Stimulated activated CD8-positive, alpha-beta memory T cell treated with anti-CD3 and anti-CD28 coated beads, Interleukin-15, amount 100 ng/mL, for 24 hours (primary cell): ENCODE measurements at places on chromosomes 12 and 14.
A peak's percentile ranks its signal among the peaks of the same experiment; 100 is the strongest.

GRCh38 chr14:103188810-103189480, 65.7 kb downstream of the TNFAIP2 start:
- no peak for DNase-seq

GRCh38 chr14:23438101-23438971, 2.9 kb upstream of the MYH7 start:
- no peak for DNase-seq

- DNase-seq = no peak
Observed at GRCh38 chr14:66345986-66346385, 140.2 kb upstream of the CCDC196 start.

- DNase-seq = no peak
Observed at GRCh38 chr14:61257469-61258057, 23.6 kb downstream of the TMEM30B start.

DNA sequence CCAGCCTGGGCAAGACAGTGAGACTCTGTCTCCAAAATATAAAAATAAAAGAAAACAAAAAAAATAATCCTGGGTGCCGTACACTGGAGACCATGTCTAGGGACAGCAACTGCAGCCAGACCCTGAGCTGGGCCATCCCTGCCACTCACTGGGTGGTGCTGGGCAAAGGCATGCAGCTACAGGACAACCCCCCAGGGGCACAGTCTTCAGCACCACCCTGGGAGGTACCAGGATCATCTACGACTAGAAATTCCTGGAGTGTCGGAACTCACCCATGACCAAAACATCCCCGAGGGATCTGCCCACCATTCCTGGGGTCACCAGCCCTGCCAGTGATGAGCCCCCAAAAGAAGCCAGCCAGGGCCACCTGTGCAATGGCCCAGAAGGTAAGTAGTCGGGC, 35.7 kb upstream of the SUPT16H start:
- no peak for DNase-seq

GRCh38 chr14:96486705-96487104, 15.5 kb upstream of the PAPOLA start:
- DNase-seq = no peak

DNA sequence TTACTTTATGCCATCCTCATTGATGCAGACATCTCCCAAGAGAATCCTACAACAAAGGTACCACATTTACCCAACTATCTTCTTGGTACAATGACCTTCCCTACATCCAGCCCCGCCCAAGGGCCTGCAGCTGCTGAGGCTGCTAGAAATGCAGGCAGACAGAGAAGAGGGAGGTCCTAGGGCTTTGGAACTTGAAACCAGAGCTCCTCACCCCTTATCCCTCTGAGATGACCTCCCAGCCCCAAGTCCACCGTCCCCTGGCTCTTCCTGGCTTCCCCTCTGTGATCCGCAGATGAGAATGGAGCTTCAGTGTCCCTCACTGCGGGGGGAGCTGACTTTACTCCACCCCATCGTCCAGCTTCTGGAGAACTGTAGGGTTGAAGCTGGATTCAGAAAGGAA, 1.6 kb upstream of the TNFRSF1A start:
- DNase-seq = no peak

DNA sequence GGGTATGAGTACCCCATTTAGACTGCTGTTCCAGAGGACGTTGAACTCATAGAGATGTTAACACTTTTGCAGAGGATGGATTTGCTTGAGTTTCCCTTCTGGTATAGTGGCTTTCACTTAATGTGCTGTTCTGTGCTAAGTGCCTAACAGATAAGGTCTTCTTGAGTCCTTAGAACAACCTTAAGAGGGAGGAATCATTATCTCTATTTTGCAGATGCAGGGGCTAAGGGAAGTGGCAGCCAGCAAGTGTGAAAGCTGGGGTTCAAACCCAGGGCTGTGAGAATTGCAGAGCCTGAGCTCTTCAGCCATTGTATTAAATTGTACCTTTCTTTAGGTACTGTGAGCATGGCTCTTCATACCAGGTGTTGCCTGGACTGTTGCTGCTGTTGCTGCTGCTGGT, 122.1 kb upstream of the NRXN3 start:
- no peak for DNase-seq

- no peak for DNase-seq
Observed at GRCh38 chr14:20460458-20461224, 593 bp downstream of the PIP4P1 start.

GRCh38 chr14:55438066-55438683, 2.2 kb downstream of the TBPL2 start:
- DNase-seq = no peak

DNA sequence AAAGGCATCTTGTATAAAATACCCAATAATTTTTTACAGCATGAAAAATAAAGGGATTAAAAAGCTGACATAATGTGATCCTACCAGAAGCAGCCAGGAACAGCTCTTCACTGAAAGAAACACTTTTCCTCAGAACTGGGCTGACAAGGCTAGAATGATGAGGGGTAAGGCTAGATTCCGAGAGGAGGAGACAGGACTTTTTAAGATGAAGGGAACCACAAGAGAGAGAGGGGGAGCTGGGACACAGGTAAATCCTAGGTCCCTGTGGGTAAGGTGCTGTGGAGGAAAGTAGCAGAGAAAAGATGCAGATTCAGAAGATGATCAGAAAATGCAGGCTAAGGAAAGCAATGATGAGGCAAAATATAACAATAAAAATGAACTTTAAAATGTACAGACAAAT, 29.5 kb downstream of the C2CD5 start:
- DNase-seq = no peak

DNA sequence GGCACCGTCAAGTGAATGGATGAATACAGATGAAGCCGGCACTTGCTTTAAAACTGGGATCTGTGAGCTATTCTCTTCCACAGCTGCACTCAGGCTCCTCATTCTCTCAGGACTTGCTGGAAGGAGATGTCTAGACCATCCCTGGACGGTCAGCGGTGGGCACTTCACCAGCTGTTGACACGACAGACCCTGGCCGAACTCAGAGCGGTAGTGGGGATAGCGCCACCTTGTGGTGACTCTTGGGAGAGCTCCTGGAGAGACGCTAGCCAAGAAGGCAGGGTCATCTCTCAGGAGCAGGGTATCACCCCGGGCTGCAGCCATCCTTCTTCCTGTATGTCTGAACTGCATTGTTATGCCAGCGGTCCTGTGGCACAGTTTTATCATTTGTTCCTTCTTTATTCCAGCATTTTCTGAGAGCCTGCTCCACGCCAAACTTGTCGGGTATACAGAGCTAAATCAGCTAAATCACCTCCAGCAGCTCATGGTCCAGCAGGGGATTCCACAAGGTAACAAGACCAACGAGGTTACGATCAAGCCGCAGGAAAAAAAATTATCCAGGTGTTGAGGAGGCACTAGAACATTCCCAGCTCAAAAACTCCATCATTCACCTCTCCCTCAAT, 10.0 kb downstream of the WNT1 start:
- DNase-seq = peak; percentile 61

GRCh38 chr14:105043641-105044040, 21.6 kb downstream of the GPR132 start:
- DNase-seq = no peak

DNA sequence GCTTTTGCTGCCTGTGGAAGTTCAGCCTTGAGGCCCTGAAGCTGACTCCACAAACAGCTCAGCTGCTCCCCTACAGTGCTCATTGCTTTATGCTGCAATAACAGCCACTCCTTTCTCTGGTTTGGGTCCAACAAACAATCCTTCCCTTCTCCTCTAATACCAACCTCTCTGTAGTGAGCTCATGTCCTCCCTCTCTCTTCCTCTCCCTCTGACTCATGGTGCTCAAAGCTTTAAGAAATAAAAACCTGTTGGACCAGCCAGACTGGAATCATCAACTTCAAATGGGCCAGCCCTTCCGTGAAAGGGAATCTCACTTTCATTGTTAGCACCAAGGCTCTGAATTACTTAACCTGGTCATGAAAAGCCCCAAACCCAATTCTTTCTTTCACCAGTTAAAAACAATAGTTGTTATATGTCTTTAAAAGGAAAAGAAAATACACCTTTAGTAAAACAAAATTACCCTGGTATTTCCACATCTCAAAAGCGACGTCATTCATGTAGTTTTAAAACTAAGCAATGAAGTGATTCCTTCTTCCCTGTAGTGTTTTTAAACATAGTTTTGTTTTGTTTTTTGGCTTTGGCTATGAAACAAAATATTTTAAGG, 126.4 kb downstream of the DUSP6 start:
- DNase-seq = no peak

DNA sequence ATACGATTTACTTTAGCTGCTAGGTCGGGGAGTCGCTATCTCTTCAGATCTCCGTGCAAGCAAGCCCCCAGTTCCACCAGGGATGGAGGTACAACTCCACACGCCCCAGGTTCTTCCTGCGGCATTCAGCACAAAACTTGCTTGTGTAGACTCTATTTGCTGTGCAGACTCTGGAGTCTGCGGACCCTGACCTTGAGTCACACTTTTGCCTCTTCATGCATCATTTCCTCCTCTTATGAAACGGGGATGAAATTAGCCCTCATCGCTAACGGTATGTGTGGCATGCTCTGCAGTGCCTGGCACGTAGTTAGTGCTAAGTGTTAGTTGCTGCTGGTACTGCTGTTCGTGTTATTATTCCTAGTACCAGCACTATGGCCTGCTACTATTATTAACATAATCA, 84.4 kb downstream of the TMEM132D start:
- DNase-seq = no peak

DNA sequence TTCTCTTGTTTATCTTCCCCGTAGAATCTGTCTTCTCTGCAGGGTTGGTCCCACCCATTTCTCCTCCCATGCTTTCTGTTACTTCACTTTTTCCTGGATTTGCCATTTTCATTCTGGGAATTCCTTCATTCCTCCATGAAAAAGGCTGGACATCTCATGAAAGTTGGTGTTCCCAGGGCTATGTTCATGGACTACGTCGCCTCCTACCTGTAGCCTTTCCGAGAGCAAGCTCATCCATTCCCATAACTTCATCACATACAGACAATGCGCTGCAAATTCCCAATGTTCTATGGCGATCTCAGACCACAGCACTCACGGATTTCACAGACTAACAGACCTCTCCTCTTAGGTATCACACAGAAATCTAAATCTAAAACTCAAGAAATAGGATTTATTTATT, 217.1 kb downstream of the EXOC5 start:
- DNase-seq = no peak

- DNase-seq = no peak
Observed at GRCh38 chr12:123989753-123990152, 16.7 kb downstream of the ZNF664 start.

GRCh38 chr14:90191585-90191984, 64.8 kb upstream of the PSMC1 start:
- no peak for DNase-seq

DNA sequence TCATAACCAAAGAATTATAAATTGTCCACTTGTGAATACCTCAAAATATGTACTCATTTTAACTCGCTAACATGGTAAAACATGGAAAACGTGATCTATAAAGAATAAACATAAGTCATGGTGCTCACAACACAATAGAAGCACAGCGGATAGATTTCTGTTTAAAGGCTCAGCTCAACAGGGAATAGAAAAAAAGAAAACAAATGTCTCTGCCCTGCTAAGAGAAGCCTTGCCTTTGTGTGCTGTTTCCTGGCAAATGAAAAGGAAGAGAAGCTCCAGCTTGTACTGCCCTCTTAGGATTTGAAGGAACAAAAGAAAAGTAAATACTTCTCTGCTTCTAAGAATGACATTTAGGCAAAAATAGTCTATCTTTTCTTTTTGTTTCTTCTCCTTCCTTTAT, 121.0 kb upstream of the KRR1 start:
- DNase-seq = no peak

DNA sequence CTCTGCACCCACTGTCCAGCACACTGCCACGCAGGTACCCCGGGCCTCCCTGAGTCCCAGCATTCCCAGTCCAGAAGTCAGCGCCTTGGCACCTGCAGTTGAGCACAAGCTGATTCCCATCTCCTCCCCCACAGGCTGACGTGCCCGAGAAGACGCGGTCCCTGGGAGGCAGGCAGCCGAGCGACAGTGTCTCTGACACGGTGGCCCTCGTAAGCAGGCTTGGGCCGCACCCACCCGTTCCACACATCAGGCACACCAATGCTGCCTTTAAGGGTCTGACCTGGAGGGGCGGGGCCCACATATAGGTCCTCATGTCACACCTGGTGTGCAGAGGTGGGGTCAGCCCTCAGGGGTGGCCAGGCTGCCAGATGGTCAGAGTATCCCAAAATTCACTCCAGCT, 18.4 kb upstream of the TEX22 start:
- no peak for DNase-seq
